ENCODE measurements at places on chromosomes 3 and 15.

DNA sequence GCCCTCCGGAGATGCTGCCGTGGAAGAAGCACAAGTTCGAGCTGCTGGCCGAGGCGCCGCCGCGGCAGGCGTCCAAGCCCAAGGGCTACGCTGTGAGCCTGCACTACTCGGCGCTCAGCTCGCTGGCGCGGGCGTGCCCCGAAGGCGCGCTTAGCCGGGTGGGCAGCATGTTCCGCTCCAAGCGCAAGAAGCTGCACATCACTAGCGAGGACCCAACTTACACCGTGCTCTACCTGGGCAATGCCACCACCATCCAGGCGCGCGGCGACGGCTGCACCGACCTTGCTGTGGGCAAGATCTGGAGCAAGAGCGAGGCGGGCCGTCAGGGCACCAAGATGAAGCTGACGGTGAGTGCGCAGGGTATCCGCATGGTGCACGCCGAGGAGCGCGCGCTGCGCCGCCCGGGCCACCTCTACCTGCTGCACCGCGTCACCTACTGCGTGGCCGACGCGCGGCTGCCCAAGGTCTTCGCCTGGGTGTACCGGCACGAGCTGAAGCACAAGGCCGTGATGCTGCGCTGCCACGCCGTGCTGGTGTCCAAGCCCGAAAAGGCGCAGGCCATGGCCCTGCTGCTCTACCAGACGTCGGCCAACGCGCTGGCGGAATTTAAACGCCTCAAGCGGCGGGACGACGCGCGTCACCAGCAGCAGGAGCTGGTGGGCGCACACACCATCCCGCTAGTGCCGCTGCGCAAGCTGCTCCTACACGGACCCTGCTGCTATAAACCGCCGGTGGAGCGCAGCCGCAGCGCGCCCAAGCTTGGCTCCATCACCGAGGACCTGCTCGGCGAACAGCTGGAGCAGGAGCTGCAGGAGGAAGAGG is 1.3 kb downstream of the FAM43A start:
- H3K36me3 ChIP-seq: no peaks in the 10 kb centered on the region
- peak overlapping the region; percentile 42 for H3K4me3 ChIP-seq
- peaks cover 36% of the 10 kb centered on the region for H3K27me3 ChIP-seq
- no peaks in the 10 kb centered on the region for H3K4me1 ChIP-seq
- DNase-seq: no peak

GRCh38 chr3:40872258-40872920 is 326.9 kb upstream of the CTNNB1 start:
- DNase-seq: no peak
- no peaks in the 10 kb centered on the region for H3K36me3 ChIP-seq
- no peak overlapping the region for H3K27ac ChIP-seq

- no peaks in the 10 kb centered on the region for H3K4me1 ChIP-seq
- H3K27me3 ChIP-seq: no peaks in the 10 kb centered on the region
- no peak overlapping the region for H3K27ac ChIP-seq
- no peaks in the 10 kb centered on the region for H3K36me3 ChIP-seq
- no peak for DNase-seq
These were observed 7.2 kb downstream of the ITIH3 start for GRCh38 chr3:52801839-52802238.

GRCh38 chr3:12810013-12810780 is 13.7 kb downstream of the CAND2 start:
- H3K4me3 ChIP-seq: peak overlapping the region; percentile 64
- no peaks in the 10 kb centered on the region for H3K27me3 ChIP-seq

- no peaks in the 10 kb centered on the region for H3K36me3 ChIP-seq
- H3K27me3 ChIP-seq: no peaks in the 10 kb centered on the region
- no peak overlapping the region for H3K4me3 ChIP-seq
- no peaks in the 10 kb centered on the region for H3K4me1 ChIP-seq
These were observed 140.5 kb downstream of the SEMA6D start for GRCh38 chr15:47857776-47858167.

GRCh38 chr3:51379301-51379700 is 5.8 kb upstream of the MANF start:
- no peaks in the 10 kb centered on the region for H3K4me1 ChIP-seq
- no peaks in the 10 kb centered on the region for H3K27me3 ChIP-seq
- H3K27ac ChIP-seq: no peak overlapping the region
- peaks cover 6% of the 10 kb centered on the region for H3K36me3 ChIP-seq
- H3K4me3 ChIP-seq: no peak overlapping the region

DNA sequence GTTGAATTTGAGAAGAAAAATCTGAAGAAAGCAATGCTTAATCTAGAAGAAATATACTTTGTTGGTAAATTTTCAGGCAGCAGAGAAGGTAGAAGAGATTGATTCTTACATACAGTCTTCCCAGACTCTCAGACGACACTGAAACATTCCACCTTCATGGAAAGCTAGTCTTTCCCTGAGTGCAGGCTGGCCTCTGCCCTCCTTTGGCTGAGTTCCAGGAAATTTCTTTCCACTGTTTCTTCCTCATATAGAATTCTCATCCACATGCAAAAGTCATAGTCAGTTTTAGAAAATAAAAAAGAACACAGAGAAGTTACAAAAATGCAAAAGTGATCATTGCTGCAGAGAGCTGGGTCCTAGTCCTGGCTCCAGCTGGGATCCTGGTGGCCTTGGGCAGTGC is 142.5 kb upstream of the PRR23C start:
- no peaks in the 10 kb centered on the region for H3K36me3 ChIP-seq
- H3K27me3 ChIP-seq: no peaks in the 10 kb centered on the region
- H3K4me3 ChIP-seq: no peak overlapping the region
- H3K27ac ChIP-seq: no peak overlapping the region
- DNase-seq: no peak

GRCh38 chr15:31554261-31554660 is 227.6 kb downstream of the KLF13 start:
- DNase-seq: no peak
- H3K27ac ChIP-seq: no peak overlapping the region
- no peaks in the 10 kb centered on the region for H3K4me1 ChIP-seq
- no peak overlapping the region for H3K4me3 ChIP-seq

DNA sequence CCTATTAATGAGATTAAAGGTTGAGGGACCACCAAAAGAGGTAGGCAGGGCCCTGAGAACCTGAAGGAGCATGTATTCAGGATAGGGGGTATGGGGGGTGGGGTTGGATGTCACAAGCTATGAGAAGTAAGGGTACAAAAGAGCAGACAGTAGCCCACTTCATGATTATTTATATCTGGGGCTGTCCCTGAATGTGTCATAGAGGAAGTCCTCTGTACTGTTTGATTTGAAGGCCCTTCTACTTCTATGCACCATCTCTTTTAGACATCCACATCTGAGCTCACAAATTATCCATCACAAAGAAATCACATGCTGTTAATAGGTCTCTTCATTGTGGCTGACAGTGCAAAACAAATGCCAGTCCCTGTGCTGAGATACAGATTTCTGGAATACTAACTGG is 68.6 kb downstream of the FHIT start:
- H3K36me3 ChIP-seq: no peaks in the 10 kb centered on the region
- no peaks in the 10 kb centered on the region for H3K4me1 ChIP-seq
- no peak for DNase-seq
- H3K27me3 ChIP-seq: no peaks in the 10 kb centered on the region
